ENCODE measurements at places on chromosomes 5 and 9. TPM values are rescaled to one million over a fixed set of nuclear protein-coding genes. Genes with fewer than 3 reads are reported as not detected.

NR2F1 gene
- 63.1 TPM for total RNA-seq

PRRT1B gene
- total RNA-seq: not detected

PCDHB6 gene
- 0.11 TPM for total RNA-seq

HMCN2 gene
- not detected for total RNA-seq

CTXN3 gene
- total RNA-seq: not detected

PCDHB12 gene
- total RNA-seq: 0.33 TPM

FOXD4L6 gene
- total RNA-seq: not detected

IRX2 gene
- total RNA-seq: 0.98 TPM

GLT6D1 gene
- total RNA-seq: not detected

CER1 gene
- not detected for total RNA-seq

PDE8B gene
- total RNA-seq: 0.11 TPM

C1QTNF2 gene
- 0.11 TPM for total RNA-seq

CD74 gene
- total RNA-seq: 0.33 TPM

SLC25A2 gene
- total RNA-seq: 0.09 TPM

GDA gene
- not detected for total RNA-seq

CD72 gene
- total RNA-seq: 0.11 TPM

CAMK4 gene
- 0.33 TPM for total RNA-seq

Data from dermis lymphatic vessel endothelial cell (primary cell).